ENCODE measurements at places on chromosomes 2 and 18.

GRCh38 chr2:217717646-217718045, 285.1 kb downstream of the TNS1 start:
- H3K4me1 ChIP-seq: peaks cover 16% of the 10 kb centered on the region
- DNase-seq: no peak
- H3K27me3 ChIP-seq: no peaks in the 10 kb centered on the region
- no peak overlapping the region for H3K27ac ChIP-seq
- H3K36me3 ChIP-seq: no peaks in the 10 kb centered on the region

GRCh38 chr18:27549335-27550039, 364.4 kb upstream of the CHST9 start:
- no peaks in the 10 kb centered on the region for H3K4me1 ChIP-seq
- H3K36me3 ChIP-seq: no peaks in the 10 kb centered on the region
- no peak for DNase-seq
- H3K27me3 ChIP-seq: no peaks in the 10 kb centered on the region
- no peak overlapping the region for H3K27ac ChIP-seq

DNA sequence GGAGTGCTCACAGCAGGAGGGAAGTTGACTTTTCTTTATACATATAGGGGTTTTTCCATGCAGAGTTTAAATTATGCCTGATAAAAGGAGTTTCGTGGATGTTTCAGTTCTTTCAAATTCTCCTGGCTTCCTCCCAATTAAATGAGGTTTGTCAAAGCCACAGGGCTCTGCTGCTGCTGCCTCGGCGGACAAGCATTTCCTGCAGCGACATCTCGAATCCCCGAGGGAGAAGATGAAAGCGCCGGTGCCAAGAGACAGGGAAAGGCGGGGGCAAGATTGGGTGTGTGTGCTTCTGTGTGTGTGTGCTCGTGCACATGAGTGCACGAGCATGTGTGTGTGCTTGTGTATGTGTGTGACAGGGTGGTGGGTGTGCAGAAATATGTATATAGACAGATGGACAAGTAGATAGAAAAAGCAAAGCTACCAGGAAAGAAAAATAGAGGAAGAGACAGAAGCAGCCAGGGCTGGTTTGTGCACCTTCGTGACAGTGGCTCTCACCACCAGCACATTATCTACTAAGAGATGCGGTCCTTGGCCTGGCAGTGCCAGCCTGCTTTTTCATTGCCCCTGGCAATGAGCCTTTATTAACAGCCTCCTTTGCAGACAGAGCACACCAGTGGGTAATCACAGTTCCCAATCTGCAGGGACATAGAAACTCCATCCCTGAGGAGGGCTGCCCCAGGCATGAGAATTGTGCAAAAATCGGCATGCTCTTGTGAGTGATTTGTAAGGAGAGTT, 76.2 kb downstream of the CDK15 start:
- peak overlapping the region; percentile 60 for H3K27ac ChIP-seq
- peak; percentile 70 for DNase-seq
- peaks cover 26% of the 10 kb centered on the region for H3K4me1 ChIP-seq

- no peak for DNase-seq
- H3K36me3 ChIP-seq: peaks cover 79% of the 10 kb centered on the region
- H3K4me1 ChIP-seq: peaks cover 7% of the 10 kb centered on the region
- H3K4me3 ChIP-seq: no peak overlapping the region
- H3K27me3 ChIP-seq: no peaks in the 10 kb centered on the region
Measured at GRCh38 chr2:237345411-237345810, 68.6 kb downstream of the COL6A3 start.

DNA sequence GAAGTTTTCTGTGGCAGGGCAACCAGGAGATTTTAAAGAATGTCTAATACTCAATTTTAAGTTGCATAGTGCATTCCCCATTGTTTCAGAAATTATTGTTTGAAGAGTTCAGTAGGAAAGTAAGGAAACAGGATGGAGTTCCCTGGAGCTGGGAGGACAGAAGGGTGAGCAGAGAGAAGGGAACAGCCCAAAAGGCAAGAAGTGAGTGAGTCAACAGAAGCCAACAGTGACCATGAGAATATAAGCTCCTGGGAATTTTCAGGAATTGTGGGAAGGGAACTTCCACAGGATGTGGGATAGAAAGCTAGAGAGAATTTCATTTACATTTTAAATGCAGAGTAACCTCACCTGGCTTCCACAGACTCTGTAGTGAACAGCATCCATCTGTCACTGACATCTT, 268.1 kb upstream of the ATP5MC3 start:
- H3K27ac ChIP-seq: no peak overlapping the region
- DNase-seq: no peak
- H3K4me1 ChIP-seq: no peaks in the 10 kb centered on the region
- no peaks in the 10 kb centered on the region for H3K27me3 ChIP-seq

- no peak overlapping the region for H3K4me3 ChIP-seq
- H3K4me1 ChIP-seq: peaks cover 7% of the 10 kb centered on the region
- H3K36me3 ChIP-seq: no peaks in the 10 kb centered on the region
- H3K27ac ChIP-seq: no peak overlapping the region
Measured at GRCh38 chr2:217125014-217125413, 265.1 kb upstream of the TNP1 start.

DNA sequence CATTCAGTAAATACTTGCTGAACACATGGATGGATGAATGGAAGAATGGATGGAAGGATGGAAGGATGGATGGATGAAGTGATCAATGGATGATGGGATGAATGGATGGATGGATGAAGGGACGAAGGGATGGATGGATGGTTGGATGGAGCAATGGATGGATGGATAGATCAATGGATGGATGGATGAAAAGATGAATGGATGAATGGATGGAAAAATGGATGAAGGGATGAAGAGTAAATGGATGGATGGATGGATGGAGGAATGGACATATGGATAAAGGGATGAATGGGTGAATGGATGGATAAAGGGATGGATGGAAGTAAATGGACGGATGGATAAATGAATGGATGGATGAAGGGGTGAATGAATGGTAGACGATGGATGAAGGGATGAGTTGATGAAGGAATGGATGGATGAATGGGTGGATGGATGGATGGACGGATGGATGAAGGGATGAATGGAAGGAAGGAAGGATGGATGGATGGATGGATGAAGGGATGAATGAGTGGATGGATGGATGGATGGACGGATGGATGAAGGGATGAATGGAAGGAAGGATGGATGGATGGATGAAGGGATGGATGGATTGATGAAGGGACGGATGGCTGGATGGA, 13.9 kb upstream of the ID2 start:
- no peaks in the 10 kb centered on the region for H3K36me3 ChIP-seq
- H3K4me1 ChIP-seq: peaks cover 6% of the 10 kb centered on the region
- H3K4me3 ChIP-seq: no peak overlapping the region
- H3K27ac ChIP-seq: no peak overlapping the region

- H3K27ac ChIP-seq: no peak overlapping the region
- H3K36me3 ChIP-seq: no peaks in the 10 kb centered on the region
- peaks cover 18% of the 10 kb centered on the region for H3K27me3 ChIP-seq
- no peak overlapping the region for H3K4me3 ChIP-seq
- H3K4me1 ChIP-seq: no peaks in the 10 kb centered on the region
Measured at GRCh38 chr2:121273116-121273515, 11.9 kb downstream of the TFCP2L1 start.

GRCh38 chr2:68158134-68158447, 403 bp downstream of the PNO1 start:
- H3K27ac ChIP-seq: peak overlapping the region; percentile 69
- no peak for DNase-seq
- no peaks in the 10 kb centered on the region for H3K4me1 ChIP-seq
- H3K36me3 ChIP-seq: peaks cover 3% of the 10 kb centered on the region
- peak overlapping the region; percentile 75 for H3K4me3 ChIP-seq

DNA sequence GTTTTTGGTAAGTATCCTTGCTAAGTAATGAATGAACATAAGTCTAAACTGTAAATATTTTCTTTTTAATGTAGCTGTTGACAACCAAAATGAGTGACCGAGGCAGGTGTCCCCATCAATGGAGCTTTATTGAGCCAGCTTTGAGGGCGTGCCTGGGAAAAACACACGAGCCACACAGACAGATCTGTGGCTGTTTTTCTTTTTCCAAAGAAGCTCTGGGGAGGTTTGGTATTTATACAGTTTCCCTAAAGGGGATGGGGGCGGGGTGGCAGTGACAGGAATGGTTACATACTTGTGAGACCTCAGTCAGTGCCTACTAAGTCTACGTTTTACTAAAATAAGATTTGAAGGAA, 11.2 kb downstream of the DBI start:
- H3K36me3 ChIP-seq: peaks cover 7% of the 10 kb centered on the region
- H3K4me1 ChIP-seq: no peaks in the 10 kb centered on the region
- H3K27me3 ChIP-seq: no peaks in the 10 kb centered on the region
- DNase-seq: no peak

DNA sequence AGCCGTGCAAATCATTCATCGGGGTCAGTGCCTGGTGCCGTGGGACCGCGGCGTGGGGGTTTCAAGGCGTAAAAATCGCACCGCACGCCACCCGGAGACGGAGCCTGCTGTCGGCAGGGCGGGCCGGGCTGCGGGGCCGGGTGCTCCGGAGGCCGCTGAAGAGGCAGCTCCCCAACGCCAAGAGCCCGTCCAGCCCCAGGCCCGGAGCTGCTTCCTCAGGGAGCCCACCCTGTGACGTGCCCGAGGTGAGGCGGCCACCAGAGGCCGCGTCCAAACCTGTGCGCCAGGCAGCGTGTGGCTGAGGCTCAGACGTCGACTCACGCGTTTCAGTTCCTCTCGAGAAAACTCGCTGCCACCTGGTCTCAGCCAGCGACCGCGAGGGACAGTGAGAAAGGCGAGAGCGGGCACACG, 98.1 kb downstream of the NFATC1 start:
- H3K36me3 ChIP-seq: no peaks in the 10 kb centered on the region
- no peaks in the 10 kb centered on the region for H3K27me3 ChIP-seq
- DNase-seq: no peak
- H3K4me1 ChIP-seq: no peaks in the 10 kb centered on the region
- H3K27ac ChIP-seq: no peak overlapping the region

- H3K4me3 ChIP-seq: no peak overlapping the region
- H3K27ac ChIP-seq: no peak overlapping the region
- no peaks in the 10 kb centered on the region for H3K36me3 ChIP-seq
- no peak for DNase-seq
- H3K4me1 ChIP-seq: no peaks in the 10 kb centered on the region
- peaks cover 2% of the 10 kb centered on the region for H3K27me3 ChIP-seq
Measured at GRCh38 chr2:48264627-48265026, 265.3 kb upstream of the STON1 start.

DNA sequence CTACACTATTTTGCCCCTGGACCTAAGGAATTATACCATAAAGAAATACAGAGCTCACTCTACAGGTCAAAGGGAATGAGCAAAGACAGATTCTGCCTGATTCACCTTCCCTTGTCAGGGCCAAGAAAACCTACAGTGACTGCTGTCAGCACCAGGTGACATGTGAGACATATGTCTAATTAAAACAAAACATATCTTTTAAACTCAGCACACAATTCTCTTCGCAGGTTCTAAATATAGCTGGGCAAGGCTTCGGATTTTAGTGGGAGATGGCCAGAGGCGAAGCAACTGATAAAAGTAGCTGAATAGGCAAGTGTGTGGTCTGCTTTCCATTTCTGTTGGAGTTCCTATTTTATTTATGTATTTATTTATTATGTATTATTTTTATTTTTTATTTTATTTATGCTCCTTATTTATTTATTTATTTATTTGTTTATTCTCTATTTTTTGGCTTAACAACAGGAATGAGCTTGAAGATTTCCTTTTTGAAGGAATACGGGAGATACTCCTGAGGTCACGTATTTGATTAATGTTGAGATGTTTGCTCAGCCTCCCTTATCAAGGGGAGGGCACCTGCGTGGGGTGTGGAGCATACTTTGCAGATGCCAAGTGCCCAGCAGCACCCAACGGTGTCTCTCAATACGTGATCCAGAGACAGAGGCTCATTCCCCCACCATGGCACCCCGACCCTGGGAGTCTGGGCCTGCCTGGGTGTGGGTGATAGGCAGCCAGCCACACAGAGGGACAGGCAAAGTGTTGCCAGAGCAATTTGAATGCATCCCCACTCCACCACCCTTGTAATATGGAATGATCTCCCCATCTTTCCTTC, 141.8 kb downstream of the RNF152 start:
- no peaks in the 10 kb centered on the region for H3K27me3 ChIP-seq
- peaks cover 1% of the 10 kb centered on the region for H3K4me1 ChIP-seq
- H3K36me3 ChIP-seq: no peaks in the 10 kb centered on the region
- H3K27ac ChIP-seq: no peak overlapping the region
- H3K4me3 ChIP-seq: no peak overlapping the region

DNA sequence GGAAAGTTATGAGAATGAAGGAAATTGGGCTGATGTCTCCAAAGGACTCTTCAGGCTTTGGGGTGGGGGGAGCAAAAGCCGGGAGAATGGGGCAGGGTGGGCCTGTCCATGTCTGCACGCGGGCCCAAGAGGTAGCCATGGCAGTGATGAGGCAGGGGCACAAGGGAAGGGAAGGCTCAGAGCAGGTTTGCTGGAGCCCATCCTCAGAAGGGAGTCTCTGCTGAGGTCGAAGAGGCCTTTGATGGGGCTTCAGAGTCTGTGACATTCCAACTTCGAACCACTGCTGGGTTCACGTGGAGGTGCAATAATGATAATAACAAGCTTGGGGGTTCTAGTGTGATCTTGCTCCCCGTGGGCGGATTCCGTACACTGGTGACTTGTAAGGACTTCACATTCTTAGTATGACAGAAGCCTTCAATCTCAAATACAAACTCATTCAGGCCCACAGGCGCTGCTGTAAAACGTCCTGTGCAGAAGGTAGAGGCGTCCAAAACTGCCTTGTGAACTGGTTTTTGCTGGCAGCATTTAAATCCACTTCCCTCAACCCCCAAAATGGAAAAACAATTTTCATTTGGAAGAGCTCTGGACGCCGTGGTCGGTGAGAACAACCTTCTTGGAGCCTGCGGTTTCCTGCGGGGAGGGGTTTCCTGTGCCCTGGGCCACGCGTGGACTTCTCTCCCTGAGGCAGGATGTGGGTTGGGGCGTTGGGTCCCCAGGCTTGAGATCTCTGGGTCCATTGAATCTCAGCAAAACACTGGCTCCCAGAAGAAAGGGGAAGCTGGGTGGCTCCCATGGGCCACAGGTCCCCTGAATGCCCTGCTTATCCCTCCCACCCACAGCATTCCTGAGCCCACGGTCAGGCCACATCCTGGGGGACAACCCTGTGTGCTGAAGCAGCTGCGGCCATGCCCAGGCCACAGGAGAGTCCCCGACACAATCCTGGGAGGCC, 151.0 kb downstream of the TPO start:
- no peak for DNase-seq
- H3K4me3 ChIP-seq: no peak overlapping the region
- no peaks in the 10 kb centered on the region for H3K4me1 ChIP-seq

GRCh38 chr18:77073336-77074093, 59.1 kb downstream of the MBP start:
- H3K27me3 ChIP-seq: no peaks in the 10 kb centered on the region
- no peaks in the 10 kb centered on the region for H3K36me3 ChIP-seq
- H3K4me3 ChIP-seq: no peak overlapping the region
- peaks cover 31% of the 10 kb centered on the region for H3K4me1 ChIP-seq

DNA sequence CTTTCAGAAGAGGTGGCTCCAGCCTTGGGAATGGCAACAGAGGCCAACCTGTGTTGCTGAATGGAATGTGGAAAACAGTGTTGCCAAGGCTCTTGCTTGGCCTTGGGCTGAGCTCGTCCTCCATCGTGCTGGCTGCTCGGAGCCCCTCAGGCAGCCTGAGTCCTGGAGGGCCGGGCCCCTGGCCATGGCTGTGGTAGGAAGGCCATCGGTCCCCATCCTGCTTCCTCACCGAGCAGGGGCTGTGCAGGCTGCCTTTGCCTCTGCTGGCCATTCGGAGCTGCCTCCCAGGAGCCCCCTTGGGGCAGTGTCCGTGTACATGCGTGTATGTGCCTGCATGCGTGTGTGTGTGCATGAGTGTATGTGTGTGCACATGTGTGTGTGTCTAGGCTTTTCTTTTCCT, 178.2 kb downstream of the KLHL29 start:
- H3K4me1 ChIP-seq: peaks cover 16% of the 10 kb centered on the region
- no peak overlapping the region for H3K27ac ChIP-seq
- peaks cover 3% of the 10 kb centered on the region for H3K36me3 ChIP-seq
- H3K4me3 ChIP-seq: no peak overlapping the region
- no peaks in the 10 kb centered on the region for H3K27me3 ChIP-seq

Data from IMR-90 (cell line).